ENCODE measurements at places on chromosomes 1 and 21. TPM values are rescaled to one million over a fixed set of nuclear protein-coding genes. Genes with fewer than 3 reads are reported as not detected.

FAM3B gene
- not detected for total RNA-seq

ARHGAP29 gene
- total RNA-seq, result 34.1 TPM

MARK1 gene
- not detected for total RNA-seq

LCA5L gene
- 0.70 TPM for total RNA-seq

UBASH3A gene
- total RNA-seq, result not detected

MYBPH gene
- not detected for total RNA-seq

U2AF1 gene
- total RNA-seq, result 18.5 TPM

ENSA gene
- total RNA-seq, result 121 TPM

LRRIQ3 gene
- total RNA-seq, result 0.96 TPM

LRRC40 gene
- 12.5 TPM for total RNA-seq

CNTN2 gene
- total RNA-seq, result not detected

RGS2 gene
- total RNA-seq, result 4.4 TPM

ALX3 gene
- 8.6 TPM for total RNA-seq

GSTM2 gene
- 32.4 TPM for total RNA-seq

RUNX3 gene
- not detected for total RNA-seq

RGS7 gene
- total RNA-seq, result 1.8 TPM

VANGL2 gene
- total RNA-seq, result not detected

HSF2BP gene
- 0.30 TPM for total RNA-seq

LYPD8 gene
- total RNA-seq, result 0.27 TPM

MYOG gene
- total RNA-seq, result not detected

GCSAML gene
- not detected for total RNA-seq

OR2T3 gene
- not detected for total RNA-seq

FAM78B gene
- total RNA-seq, result not detected

YOD1 gene
- 10.8 TPM for total RNA-seq

ZNF648 gene
- not detected for total RNA-seq

MAP1LC3C gene
- not detected for total RNA-seq

ELF3 gene
- total RNA-seq, result 0.09 TPM

RGSL1 gene
- total RNA-seq, result not detected

Data from HFFc6 (cell line).